ENCODE measurements at places on chromosomes 7 and 10. TPM values are rescaled to one million over a fixed set of nuclear protein-coding genes. Genes with fewer than 3 reads are reported as not detected.

PNLIPRP3 gene
- not detected for total RNA-seq

DNA sequence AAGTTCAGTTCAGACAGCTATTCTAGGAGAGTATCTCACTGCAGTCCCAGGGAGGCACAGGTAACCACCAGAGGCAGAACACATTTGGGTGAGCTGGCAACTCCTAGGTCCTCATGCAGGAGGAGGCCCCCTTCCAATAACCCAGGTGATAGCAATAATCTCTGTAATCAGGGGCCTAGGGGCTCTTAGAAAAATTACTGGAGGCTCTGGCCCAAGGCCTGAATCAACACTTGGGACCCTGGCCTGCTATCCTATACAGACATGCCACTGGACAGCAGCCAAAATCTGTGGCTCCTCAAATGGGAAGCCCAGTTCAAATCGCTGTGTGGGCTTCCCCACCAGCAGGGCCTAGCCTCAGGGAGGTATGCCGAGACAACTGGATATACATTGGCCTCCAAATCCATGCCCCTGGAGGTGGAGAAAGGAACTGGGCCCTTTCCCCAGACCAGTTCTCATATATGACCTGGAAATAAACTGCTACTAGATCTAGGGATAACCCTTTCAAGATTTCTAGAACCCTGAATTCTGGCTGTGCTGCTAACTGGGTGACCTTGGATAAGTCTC is 1.6 kb downstream of the AVPI1 start:
- DNase-seq: no peak

DNA sequence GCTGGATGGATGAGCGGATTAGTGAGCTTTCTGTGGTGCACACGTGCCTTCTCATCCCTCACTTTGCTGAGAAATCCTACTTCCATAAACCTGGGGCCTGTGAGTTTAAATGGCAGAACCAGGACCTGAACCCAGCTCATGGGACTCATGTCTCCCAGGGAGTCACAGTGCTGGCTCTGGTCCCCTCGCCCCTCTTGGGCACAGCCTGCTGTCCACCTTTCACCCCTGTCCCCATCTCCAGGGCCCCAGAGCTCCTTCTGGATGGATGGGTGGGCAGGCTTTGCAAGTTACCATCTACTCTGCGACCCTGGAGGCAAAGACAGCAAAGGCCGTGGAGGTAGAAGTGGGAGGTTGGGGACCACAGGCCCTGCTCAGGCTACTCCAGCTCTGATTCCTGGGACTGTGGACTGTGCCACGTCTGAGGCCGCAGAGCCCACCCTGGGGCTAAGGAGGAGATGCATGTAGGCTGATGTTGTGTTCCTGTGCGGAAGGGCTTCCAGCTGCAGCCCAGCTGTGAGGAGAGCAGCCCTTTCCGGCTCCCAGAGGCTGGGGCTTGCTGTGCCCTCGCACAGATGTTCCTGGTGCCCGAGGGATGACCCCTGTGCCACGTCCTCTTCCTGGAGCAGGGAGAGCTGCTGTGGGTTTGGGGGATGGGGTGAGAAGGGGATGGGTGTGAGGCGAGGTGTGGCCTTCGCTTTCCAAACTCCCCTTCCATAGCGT is 40.3 kb downstream of the PRF1 start:
- no peak for DNase-seq

GRCh38 chr7:101531726-101532357 is 97.3 kb downstream of the MYL10 start:
- no peak for DNase-seq

- no peak for DNase-seq
Measured at GRCh38 chr7:70419526-70420380, 712.2 kb upstream of the GALNT17 start.

GRCh38 chr7:156224833-156225225 is 412.6 kb upstream of the SHH start:
- no peak for DNase-seq

DNA sequence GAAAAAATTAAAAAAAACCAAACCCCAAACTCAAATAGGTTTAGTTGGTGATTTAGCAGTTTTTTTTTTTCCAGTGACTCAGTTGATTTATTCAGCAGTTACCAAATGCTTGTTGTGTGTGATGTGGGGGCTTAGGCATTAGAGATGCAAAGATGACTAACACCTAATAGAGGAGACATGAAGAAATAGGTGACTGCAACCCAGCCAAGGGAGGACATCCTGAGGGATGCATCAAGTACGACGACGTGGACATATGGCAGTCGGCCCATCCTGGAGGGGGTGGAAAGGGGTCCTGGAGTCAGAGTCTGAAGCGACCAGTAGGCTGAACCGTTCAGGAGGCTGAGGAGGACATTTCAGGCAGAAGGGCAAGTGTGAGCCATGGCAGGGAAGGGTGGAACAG is 35.5 kb downstream of the LRMDA start:
- no peak for DNase-seq

DNA sequence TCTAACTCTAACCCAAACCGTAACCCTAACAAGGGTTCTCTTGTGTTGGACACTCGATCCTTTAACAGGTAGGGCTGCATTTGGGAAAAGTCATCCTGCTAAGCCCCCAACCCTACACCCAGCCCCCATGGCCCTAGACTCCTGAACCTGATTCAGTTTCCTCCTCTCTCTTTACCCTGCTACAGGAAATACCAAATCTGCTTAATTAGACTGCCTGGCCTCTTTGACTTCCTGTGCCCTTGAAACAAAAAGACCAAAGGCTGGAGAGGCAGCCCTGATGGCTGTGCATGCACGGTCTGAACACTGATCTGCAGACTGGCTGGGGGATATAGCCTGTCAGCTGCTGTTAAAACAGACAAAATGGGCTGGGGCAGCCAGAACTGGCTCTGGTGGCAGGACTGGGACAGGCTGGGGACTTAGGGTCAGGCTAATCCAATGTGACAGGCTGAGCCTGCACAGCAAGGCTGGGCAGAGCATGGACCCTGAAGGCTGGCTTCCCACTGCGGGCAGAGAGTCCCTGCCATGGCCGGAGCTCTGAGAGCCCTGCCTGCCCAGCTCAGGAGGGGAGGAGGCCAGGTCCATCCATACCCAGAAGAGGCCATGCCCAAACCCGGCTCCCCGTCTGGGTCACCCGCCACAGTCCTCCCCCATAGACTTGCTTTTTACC is 51.0 kb upstream of the MSMB start:
- DNase-seq: no peak

DNA sequence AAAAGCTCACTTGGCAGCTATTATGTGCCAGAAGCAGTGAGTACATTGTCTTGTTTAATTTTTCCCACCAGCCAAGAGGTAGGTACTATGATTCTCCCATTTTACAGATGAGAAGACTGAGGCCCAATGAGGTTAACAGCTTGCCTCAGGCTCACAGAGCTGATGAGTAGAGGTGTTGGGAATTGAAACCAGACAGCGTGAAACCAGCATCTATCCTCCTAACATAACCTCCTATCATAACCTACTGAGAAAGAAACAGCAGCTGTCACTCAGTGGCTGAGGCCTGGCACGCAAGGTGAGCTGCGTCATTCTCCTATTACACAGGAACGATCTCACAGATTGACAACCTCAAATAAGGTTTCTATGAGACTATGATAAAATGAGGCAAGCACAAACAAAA is 6.2 kb downstream of the PYROXD2 start:
- no peak for DNase-seq

- no peak for DNase-seq
Measured at GRCh38 chr10:101015582-101015973, 15.4 kb downstream of the PDZD7 start.

- no peak for DNase-seq
Measured at GRCh38 chr10:53601260-53601875, 828.8 kb upstream of the MBL2 start.

DNA sequence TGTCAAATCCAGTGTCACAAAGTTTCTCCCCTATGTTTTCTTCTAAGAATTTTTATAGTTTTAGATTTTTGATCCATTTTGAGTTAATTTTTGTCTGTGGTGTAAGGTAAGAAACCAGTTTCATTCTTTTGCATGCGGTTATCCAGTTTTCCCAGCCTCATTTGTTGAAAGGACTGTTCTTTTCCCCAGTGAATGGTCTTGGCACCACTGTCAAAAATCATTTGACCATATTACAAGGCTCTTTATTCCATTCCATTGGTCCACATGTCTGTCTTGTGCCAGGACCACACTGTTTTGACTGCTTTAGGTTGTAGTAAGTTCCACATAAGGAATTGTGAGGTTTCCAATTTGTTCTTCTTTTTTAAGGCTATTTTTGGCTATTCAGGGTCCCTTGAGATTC is 64.0 kb downstream of the INPP5A start:
- no peak for DNase-seq

ENKUR gene
- total RNA-seq: 0.95 TPM

GRCh38 chr7:111459065-111459756 is 103.1 kb downstream of the IMMP2L start:
- DNase-seq: no peak

CALML3 gene
- total RNA-seq: not detected

CDC14C gene
- not detected for total RNA-seq

DNA sequence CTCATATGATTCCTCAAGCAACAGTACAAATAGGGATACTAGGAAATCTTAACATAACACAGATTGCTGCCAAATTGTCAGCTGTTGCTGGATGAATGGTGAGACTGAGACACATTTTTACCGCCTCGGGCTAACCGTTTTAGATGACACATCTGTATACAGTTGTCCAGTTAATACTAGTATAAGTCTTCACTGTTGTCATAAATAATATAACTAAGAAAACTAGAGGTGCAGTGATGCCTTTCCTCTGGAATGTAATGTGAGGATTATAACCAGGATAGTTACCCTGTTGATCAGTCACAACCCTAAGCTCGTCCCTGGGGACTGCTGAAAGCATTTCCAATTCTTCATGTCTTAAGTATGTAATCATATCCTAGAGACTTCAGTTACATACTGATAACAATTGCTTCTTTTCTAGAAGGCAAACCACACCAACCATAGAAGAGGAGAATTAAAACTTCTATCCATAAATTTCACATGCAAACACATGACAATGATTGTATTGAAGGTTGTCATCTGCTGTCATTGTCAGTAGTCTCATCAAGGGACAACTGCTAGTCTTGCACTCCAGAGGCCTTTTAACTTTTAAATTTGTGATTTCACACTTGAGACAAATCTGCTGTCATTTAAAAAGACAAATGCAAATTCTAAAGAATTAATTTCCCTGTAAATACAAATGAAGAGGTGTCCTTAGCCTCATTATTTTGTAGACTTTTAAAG is 100.4 kb upstream of the SEMA3D start:
- no peak for DNase-seq

FXYD4 gene
- 0.95 TPM for total RNA-seq

SPDYE5 gene
- not detected for total RNA-seq

CFAP70 gene
- 2.2 TPM for total RNA-seq

CFAP43 gene
- total RNA-seq: 1.4 TPM

DNA sequence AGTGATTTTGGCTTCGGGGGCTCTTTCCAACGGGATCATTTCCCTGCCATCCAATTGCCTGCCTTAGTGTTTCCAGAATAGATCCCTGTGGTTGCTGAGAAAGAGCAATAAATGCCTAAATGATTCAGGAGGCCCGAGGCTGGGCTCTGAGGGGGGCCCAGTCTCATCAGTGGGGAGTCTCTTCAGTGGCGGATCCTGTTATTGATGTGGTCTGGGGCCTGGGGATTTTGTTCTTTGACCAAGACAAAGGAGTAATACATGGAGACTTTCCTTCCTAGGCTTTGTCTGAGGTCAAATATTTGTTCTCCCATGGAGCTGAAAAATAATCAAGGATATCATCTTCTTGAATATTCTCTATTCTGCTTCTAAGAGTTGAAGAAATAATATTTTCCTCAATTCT is 40.8 kb downstream of the TAS2R41 start:
- DNase-seq: no peak

- DNase-seq: no peak
Measured at GRCh38 chr7:40843338-40843985, 708.7 kb downstream of the SUGCT start.

DNA sequence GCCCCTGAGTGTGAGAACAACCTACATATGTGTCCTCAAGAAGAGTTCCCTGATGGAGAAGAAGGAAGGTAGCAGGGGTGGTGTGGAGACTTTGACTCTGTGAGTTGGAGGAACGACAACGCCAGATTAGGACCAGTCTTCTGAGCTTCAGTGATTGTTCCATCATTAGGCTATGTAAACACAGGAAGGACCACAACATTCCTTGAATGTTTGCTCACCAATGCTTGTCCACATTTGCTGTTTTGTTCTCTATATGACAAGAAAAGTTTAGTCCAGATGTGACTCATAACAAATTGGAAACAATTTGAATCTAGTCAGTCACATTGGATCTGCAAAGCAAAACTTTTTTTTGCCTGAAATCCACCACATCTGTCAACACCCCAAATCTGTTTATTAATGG is 62.7 kb downstream of the ENTPD1 start:
- no peak for DNase-seq

DNA sequence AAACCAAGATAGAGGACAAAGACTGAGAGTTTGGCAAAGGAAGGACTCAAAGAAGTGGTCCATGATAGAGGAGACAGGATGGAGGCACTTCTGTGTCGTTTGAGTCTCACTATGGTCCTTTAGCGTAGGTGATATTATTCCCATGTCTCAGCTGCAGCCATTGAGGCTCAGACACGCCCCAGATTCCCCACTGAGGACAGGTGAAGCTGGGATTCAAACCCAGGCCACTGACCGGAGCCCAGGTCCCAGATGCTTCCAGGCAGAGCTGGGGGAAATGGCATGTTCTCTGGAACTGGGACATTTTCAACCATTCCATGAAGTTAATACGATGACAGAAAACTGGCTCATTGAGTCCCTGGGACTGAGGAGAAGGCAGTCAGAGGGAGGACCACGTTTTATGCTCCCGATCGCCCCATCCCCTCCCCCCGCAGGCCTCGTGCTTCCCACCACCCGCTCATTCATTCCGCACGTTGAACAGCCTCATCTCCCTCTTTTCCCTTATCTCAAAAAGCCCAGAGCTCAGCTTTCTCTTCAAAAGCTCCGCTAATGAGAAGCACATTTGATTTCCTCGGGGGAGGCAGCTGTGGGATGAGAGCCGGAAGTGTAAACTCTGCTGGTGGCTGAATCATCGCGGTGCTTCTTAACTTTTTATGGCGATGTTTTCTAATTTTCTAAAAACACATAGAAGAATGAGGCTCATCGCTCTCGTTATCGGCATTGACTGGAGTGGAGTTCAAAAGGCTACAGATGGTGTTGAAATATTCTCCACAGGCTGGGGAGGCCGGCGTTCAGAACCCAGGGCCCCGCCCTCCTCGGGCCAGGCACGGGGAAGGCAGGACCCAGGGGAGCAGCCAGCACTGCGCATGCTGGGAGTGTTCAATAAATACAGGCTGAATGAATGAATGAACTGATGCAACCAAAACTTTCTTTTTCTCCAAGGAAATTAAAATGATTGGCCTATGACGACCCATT is 64.0 kb downstream of the OAT start:
- peak; percentile 54 for DNase-seq
